Panc1 (cell line): ENCODE measurements at places on chromosomes 1 and 21.

DNA sequence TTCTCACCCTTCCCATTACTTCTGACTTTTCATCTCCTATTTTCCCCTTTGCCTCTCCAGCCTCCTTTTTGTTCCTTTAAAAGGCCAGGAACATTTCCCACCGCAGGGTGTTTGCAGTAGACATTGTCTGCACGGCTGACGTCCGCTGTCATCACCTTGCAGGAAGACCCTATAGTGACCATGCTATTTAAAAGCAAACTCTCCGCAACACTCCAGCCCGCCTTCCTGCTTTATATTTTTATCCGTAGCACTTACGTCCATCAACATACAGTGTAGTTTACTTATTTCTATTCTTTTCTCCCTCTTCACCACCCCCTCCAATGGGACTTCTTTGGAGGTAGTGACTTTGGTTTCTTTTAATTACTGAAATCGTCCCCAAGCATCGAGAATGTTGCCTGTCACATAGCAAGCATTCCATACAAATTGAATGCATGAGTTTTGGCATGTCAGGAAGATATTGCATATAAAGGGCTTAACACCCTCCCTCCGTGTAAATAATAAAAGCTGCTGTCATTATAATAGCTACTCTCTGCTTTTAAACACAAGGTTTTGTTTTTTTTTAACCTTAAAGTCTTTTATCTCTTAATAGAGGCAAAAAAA lies 19.8 kb downstream of the SLC25A33 start:
- H3K4me3 ChIP-seq, result no peak overlapping the region
- no peak for DNase-seq
- no peaks in the 10 kb centered on the region for H3K27me3 ChIP-seq
- no peaks in the 10 kb centered on the region for H3K36me3 ChIP-seq

GRCh38 chr1:196897158-196897828 lies 9.4 kb downstream of the CFHR4 start:
- no peaks in the 10 kb centered on the region for H3K27me3 ChIP-seq
- no peaks in the 10 kb centered on the region for H3K36me3 ChIP-seq
- DNase-seq, result no peak
- no peak overlapping the region for H3K4me3 ChIP-seq

GRCh38 chr1:33332881-33333280 lies 12.0 kb upstream of the A3GALT2 start:
- peak overlapping the region; percentile 72 for H3K27ac ChIP-seq
- no peaks in the 10 kb centered on the region for H3K27me3 ChIP-seq
- H3K4me3 ChIP-seq, result no peak overlapping the region
- H3K4me1 ChIP-seq, result peaks cover 55% of the 10 kb centered on the region

- no peak overlapping the region for H3K27ac ChIP-seq
- H3K27me3 ChIP-seq, result no peaks in the 10 kb centered on the region
- H3K36me3 ChIP-seq, result no peaks in the 10 kb centered on the region
- DNase-seq, result no peak
- H3K4me1 ChIP-seq, result no peaks in the 10 kb centered on the region
These were observed 31.5 kb downstream of the CHD5 start for GRCh38 chr1:6148497-6149241.

DNA sequence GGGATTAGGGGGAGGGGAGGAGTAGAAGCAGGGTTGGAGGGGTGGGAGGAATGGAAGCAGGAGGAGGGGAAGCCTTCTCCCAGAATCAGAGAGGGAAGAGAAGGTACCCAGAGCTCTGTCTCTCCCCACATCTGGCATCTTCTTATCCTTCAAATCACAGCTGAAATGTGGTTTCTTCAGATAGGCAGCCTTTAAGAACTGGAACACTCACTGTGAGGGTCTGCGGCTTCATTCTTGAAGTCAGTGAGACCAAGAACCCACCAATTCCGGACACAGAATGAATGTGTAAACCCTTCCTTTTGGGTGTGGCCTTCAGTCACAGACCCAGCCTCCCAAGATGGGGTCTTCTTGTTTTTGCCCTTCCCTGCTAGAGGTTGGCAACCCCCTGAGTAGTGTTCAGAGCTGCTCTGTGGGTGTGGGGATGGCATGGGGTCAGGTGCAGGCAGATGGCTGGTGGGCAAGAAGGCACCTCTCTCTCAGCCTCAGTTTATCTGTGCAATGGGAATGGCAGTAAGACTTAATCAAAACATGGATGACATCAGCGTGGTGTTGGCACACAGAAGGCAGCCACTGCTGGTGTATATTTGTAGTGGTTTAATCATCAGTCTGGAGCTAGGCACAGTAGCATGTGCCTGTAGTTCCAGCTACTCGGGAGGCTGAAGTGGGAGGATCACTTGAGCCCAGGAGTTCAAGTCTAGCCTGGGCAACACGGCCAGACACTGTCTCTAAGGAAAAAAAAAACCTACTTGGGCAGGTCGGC lies 7.2 kb downstream of the FAAH start:
- H3K4me1 ChIP-seq, result peaks cover 22% of the 10 kb centered on the region
- H3K27me3 ChIP-seq, result no peaks in the 10 kb centered on the region
- no peak for DNase-seq
- no peaks in the 10 kb centered on the region for H3K36me3 ChIP-seq
- no peak overlapping the region for H3K4me3 ChIP-seq
- H3K27ac ChIP-seq, result no peak overlapping the region

DNA sequence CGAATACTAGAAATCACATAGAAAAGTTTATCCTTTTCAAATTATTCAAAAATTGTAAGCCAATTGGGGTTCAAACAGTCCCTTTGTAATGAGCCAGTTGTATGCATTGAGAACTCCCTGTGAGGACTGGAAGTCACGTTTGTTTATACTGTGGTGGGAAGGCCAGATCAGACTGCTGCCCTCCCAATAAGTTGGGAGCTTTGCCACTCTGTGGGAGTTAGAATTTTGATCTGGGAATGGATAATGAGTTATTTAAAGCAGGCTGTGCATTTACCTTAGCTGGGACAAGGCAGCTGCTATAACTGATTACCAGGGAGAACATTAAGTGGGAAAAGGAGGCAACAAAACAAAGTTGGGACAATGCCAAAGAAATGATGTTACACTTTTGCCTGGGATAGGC lies 178.8 kb downstream of the SDCCAG8 start:
- no peak overlapping the region for H3K27ac ChIP-seq
- DNase-seq, result no peak
- H3K27me3 ChIP-seq, result no peaks in the 10 kb centered on the region
- no peaks in the 10 kb centered on the region for H3K36me3 ChIP-seq
- H3K4me3 ChIP-seq, result no peak overlapping the region

DNA sequence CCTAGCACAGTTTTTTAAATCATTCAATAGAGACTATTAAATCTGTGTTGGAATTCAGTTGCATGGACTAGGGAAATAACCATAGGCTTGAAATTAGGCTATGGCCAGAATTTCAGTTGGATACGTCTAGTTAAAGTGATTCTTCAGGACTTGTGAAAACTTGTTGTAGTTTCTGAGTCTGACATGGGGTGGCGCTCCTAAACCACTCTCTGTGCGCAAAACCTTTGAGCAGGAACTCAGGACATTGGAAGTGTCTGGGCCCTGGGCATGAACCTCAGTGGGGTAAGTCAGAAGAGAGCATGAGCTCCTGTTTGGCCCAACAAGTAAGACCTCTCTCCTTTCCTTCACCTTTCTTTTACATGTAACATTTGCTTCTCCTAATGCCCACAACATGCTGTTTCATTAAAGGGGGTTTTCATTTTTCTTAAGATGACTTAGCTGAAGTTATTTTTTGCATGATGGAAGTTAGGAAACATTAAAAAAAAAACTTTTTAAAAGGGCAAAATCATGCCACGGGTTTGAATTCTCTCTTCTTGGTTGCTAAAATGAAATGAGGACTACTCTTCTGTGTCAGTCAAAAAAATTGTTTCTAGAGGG lies 17.1 kb upstream of the CCDC190 start:
- H3K27me3 ChIP-seq, result peaks cover 3% of the 10 kb centered on the region; the same call in 1 of the 2 replicates
- H3K27ac ChIP-seq, result no peak overlapping the region
- H3K4me1 ChIP-seq, result no peaks in the 10 kb centered on the region
- H3K36me3 ChIP-seq, result no peaks in the 10 kb centered on the region

DNA sequence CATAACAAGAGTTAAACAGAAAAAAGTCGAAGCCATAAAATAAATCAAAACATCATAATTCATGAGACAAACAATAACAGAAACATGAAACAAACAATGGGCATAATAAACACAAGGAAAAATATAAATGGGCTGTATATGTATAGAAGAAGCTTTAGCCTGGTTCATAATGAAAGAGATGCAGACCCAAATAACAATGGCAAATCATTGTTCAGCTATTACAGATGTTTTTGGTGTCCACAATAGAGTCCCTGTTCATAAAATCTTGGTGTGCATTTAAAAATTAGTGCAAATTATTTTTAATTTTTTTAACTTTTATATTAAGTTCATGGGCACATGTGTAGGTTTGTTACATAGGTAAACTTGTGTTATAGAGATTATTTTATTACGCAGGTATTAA lies 1185.9 kb upstream of the B3GALT2 start:
- H3K27ac ChIP-seq, result no peak overlapping the region
- H3K36me3 ChIP-seq, result no peaks in the 10 kb centered on the region
- no peaks in the 10 kb centered on the region for H3K27me3 ChIP-seq
- no peak for DNase-seq

DNA sequence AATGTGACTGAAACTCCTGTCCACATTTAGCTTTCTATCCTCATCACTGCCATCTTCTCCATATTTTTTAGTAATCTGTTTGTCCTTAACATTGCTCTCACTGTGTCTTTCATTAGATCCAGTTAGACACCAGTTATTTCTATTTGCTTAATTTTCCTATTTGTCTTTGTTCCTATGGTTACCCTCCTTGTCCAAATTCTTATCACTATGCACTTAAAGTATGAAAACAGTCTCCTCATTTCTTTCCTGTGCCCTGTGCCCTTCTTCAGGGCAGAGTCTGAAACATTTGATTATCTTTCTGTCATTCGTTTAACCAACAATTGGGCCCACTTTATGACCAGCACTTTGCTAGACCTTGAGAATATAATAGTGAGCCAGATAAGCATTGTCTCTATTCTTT lies 64.2 kb downstream of the SLC30A7 start:
- DNase-seq, result no peak
- no peaks in the 10 kb centered on the region for H3K4me1 ChIP-seq
- no peak overlapping the region for H3K27ac ChIP-seq
- no peaks in the 10 kb centered on the region for H3K27me3 ChIP-seq
- no peak overlapping the region for H3K4me3 ChIP-seq

GRCh38 chr1:244104309-244105060 lies 53.4 kb downstream of the ZBTB18 start:
- H3K27ac ChIP-seq, result no peak overlapping the region
- no peaks in the 10 kb centered on the region for H3K36me3 ChIP-seq
- no peak overlapping the region for H3K4me3 ChIP-seq
- no peaks in the 10 kb centered on the region for H3K4me1 ChIP-seq
- DNase-seq, result no peak

GRCh38 chr1:154536570-154536969 lies 21.9 kb downstream of the UBE2Q1 start:
- peaks cover 2% of the 10 kb centered on the region; the same call in 1 of the 2 replicates for H3K27me3 ChIP-seq
- no peak overlapping the region for H3K4me3 ChIP-seq
- no peak for DNase-seq
- H3K27ac ChIP-seq, result no peak overlapping the region
- no peaks in the 10 kb centered on the region for H3K4me1 ChIP-seq

GRCh38 chr1:112708002-112708448 lies 1.1 kb upstream of the RHOC start:
- no peaks in the 10 kb centered on the region for H3K27me3 ChIP-seq
- peaks cover 19% of the 10 kb centered on the region for H3K4me1 ChIP-seq
- peak overlapping the region; percentile 79; the same call in 1 of the 2 replicates for H3K27ac ChIP-seq
- no peak for DNase-seq

- no peaks in the 10 kb centered on the region for H3K4me1 ChIP-seq
- no peak for DNase-seq
- no peaks in the 10 kb centered on the region for H3K36me3 ChIP-seq
These were observed 133.3 kb downstream of the NPHP4 start for GRCh38 chr1:5858844-5859407.

DNA sequence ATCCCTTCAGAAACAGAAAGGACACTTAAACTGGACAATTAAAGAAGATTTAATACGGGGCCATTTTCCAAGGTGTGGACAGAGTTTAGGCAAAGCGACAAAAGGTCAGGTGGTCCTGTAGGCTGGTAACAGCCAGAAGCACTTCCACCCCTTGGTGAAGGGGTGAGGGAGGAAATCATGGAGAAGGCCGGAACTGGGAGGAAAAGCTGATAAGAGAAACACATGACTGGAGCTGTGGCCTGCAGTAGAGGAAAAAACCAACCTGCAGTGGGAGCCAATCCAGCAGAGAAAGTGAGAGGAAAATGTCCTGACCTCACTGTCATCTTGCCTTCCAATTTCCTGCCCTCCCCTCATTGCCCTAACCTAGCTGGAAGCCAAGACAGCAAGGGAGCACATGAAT lies 249.8 kb downstream of the LMO4 start:
- H3K36me3 ChIP-seq, result no peaks in the 10 kb centered on the region
- H3K4me3 ChIP-seq, result no peak overlapping the region
- no peak for DNase-seq
- H3K27ac ChIP-seq, result no peak overlapping the region
- H3K27me3 ChIP-seq, result no peaks in the 10 kb centered on the region
- H3K4me1 ChIP-seq, result no peaks in the 10 kb centered on the region

GRCh38 chr1:42168763-42169162 lies 4.2 kb upstream of the GUCA2A start:
- no peak overlapping the region for H3K27ac ChIP-seq
- no peaks in the 10 kb centered on the region; the same call in 1 of the 2 replicates for H3K36me3 ChIP-seq
- DNase-seq, result no peak

DNA sequence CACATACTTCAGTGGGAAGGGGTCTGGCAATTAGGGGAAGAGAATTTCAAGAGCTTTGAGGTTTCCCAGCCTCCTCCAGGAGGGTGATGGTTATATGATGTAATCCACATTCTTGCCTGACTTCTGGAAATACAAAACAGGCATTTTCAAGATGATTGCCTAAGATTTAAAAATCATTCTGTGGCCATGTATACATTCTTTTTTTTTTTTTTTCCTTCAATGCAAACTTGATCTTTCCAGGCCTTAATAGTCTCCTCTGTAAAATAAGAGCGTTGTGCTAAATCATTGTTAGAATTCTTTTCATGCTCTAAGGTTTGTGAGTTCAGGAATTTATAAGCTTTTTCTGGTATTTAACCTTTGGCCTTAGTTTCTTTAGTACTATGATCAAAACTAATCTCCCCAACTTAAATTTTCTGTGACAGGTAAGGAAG lies 192.3 kb upstream of the HMCN1 start:
- H3K4me1 ChIP-seq, result peaks cover 6% of the 10 kb centered on the region
- DNase-seq, result no peak
- no peak overlapping the region for H3K4me3 ChIP-seq
- no peaks in the 10 kb centered on the region for H3K36me3 ChIP-seq
- peak overlapping the region; percentile 75; the same call in 1 of the 2 replicates for H3K27ac ChIP-seq

DNA sequence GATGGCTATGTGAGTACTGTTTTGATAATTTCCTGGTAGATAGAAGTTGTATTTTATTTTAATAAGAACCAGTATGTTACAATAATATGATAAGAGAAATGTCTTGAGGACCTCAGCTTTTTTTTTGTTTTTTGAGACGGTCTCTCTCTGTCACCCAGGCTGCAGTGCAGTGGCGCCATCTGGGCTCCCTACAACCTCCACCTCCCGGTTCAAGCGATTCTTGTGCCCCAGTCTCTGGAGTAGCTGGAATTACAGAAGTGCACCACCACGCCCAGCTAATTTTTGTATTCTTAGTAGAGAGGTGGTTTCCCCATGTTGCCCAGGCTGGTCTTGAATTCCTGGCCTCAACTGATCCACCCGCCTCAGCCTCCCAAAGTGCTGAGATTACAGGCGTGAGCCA lies 968.1 kb upstream of the ADGRL4 start:
- H3K27ac ChIP-seq, result no peak overlapping the region
- no peaks in the 10 kb centered on the region for H3K36me3 ChIP-seq
- no peak overlapping the region for H3K4me3 ChIP-seq
- no peak for DNase-seq

GRCh38 chr1:236403905-236404696 lies 10.0 kb downstream of the EDARADD start:
- peak overlapping the region; percentile 74 for H3K27ac ChIP-seq
- DNase-seq, result no peak
- H3K4me1 ChIP-seq, result peaks cover 60% of the 10 kb centered on the region
- H3K4me3 ChIP-seq, result no peak overlapping the region
- no peaks in the 10 kb centered on the region; the same call in 1 of the 2 replicates for H3K36me3 ChIP-seq
